ENCODE measurements at places on chromosomes 3 and 15. TPM values are rescaled to one million over a fixed set of nuclear protein-coding genes. Genes with fewer than 3 reads are reported as not detected.

Gene MGLL
- 24.5 TPM for polyA plus RNA-seq

- no peak for DNase-seq
Observed at GRCh38 chr3:141860766-141861513, 15.5 kb upstream of the ATP1B3 start.

- DNase-seq = no peak
Observed at GRCh38 chr3:111373861-111374260, 168.1 kb upstream of the CD96 start.

DNA sequence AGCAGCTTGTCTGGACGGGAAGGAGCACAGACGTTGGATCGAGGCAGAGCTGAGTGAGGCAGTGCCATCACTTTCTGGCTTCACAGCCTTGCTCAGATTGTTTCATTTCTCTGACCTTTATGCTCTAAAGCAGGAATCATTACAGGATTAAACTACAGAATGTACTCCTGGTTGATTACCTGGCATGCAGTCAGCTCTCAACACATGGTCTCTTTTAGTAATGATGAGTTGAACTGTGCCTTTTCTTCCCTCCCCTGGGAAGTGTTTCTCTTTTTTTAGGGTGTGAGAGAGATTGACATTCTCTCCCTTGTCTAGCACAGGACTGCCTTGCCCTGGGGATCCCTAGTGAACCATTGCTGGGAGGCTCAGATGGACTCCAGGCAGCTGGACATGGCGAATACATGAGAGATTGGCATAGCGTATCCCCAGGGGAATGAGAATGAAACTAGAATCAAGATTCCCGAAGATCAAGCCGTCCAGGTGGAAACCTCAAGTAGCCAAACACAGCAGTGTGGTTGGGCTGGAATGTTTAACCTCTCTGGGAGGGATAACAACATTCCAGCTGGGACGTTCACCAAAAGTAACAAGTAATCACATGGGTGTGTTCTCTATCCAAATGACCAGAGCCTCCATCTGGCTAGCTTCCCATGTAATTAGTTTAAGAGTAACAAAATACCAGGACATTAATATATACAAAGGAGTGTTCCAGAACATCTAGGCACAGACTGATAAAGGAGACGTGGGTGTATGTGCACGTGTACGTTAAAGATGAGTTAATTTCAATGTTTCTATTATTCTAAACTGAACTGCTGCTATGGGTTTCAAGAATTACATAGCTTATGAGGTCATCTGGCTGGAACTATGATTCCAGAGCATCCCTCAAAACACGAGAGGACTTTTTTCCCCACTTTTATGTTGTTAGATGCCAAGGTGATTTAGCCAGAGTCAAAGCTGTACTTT is 118.6 kb upstream of the NR2E3 start:
- DNase-seq = peak; percentile 81

DNA sequence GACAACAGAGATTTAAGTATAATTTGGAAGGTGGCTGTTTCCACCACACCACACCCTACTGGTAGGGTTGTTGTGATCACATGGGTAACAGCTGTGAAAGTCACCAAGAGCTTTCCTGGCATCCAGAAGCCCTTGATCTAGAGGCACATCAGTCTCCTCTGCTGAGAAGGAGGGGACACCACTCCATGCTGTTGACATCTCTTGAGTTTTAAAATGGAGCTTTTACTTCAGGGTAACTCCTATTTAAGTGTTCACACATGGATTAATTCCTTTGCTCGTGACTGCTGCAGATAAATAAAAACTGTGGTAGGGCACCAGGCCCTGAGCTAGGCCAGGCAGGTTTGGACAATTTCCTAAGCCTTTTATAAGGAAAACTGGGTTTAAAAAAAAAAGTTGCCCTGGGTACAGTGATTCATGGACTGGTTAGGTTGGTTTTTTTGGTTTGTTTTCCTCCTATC is 7.5 kb downstream of the EXOSC7 start:
- DNase-seq = no peak

GRCh38 chr15:45919806-45920205 is 285.0 kb downstream of the SQOR start:
- no peak for DNase-seq

- no peak for DNase-seq
Observed at GRCh38 chr3:100760377-100760776, 51.1 kb downstream of the TFG start.

Gene PYGO1
- polyA plus RNA-seq = 8.4 TPM

DNA sequence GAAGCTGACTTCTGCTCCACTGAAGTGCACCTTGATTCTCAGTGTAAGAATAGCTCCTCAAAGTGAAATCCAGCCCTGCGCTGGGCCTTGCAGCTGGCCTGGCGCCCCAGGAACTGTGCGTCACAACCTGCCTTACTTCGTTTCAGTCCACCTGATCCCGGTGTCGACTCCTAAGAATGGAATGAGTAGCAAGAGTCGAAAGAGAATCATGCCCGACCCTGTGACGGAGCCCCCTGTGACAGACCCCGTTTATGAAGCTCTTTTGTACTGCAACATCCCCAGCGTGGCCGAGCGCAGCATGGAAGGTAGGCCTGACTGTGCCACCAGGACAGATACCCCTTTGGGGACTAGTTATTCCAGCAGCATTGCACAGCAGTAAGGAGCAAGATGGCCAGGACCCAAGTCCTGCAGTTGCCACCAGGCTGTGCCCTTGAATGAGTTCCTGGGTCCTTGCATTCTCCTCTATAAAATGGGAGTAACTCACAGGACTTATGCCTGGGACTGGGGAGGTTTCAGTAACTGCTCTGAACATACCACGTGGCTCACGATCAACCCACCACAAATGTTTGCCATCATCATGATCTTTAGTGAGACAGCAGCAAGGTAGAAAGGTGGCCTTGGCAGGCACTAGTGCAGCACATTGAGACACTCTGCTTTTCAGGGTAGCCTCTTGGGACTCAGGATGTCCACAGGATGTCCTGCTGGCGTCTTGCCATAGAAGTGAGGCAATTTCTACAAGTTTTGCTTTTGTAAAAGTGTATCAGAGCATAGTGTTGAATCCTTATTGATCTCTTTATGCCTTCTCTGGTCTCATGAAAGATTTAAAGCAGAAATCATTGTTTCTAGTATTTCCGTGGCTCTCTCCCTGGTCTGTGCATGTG is 46.8 kb downstream of the PXYLP1 start:
- no peak for DNase-seq

- peak; percentile 25 for DNase-seq
Observed at GRCh38 chr3:177545964-177546363, 348.7 kb upstream of the TBL1XR1 start.

- no peak for DNase-seq
Observed at GRCh38 chr15:70362886-70363285, 265.2 kb upstream of the TLE3 start.

DNA sequence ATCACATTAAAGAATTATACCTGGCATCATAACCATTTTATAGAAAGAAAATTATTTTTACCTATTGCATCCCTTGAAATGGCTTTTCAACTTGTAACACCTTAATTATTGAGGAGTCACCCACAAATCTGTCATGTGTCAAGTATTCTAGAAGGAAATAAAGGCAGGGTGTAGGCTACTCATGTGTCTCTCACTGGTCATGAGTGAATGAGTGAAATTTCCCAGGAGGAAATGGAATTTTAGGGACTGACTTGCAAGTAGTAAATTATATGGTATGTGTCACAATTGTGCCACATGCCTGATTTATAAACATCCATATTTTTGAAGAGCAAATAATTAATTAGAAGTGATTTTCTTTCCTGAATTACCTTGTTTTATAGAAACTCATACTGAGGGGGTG is 310.5 kb upstream of the ADAMTS9 start:
- no peak for DNase-seq

- DNase-seq = no peak
Observed at GRCh38 chr3:113574213-113574612, 41.9 kb downstream of the SIDT1 start.

- peak; percentile 69 for DNase-seq
Observed at GRCh38 chr3:114383875-114384557, 90.2 kb downstream of the TIGIT start.

Gene NFKBIZ
- polyA plus RNA-seq = 2.4 TPM

GRCh38 chr15:79089890-79090486 is 592 bp downstream of the RASGRF1 start:
- no peak for DNase-seq

DNA sequence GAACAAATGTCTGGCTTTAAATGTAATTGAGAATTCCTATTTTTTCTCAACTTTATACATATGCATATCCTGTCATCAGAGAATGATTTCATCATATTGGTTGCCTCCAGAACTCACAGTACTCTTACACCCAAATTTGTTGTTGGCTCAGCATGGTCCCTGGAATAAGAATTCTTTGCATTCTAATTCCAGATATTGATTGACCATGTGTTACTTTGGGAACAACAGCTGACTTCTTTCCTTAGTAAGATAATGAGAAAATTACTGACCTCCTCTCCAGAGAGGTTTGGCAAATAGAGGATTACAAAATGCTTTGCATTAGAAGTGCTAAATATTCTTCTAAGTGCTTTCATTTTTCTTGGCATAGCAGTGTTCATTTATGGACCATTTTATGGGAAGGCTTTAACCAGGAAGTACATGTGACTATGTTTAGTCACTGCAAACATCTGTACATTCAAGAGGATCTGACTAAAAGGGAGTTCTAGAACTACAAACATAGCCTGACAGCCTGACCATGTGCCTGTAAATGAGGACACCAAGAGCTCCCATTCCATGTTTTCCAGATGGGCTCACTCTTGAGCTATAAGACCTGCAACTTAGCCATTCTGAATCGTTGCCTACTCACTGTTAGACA is 391.6 kb upstream of the DPPA4 start:
- DNase-seq = no peak

DNA sequence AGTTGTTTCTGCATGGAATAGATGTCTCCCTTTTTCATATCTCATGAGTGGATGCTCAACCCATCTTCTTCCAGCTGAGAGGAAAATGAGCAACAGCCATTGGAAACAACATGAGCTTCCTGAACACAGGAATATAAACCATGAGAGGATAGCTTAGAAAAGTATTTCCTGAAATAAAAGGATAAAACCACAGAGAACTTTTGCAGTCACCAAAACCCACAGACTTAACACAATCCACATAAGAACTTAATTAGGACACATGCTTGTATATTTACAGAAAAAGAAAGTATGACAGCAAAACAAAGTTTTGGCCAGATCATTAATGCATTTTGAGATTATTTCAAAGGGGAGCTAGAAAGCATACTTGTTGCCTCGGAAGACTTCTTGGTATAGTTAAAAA is 180.5 kb upstream of the RASGRP1 start:
- no peak for DNase-seq

DNA sequence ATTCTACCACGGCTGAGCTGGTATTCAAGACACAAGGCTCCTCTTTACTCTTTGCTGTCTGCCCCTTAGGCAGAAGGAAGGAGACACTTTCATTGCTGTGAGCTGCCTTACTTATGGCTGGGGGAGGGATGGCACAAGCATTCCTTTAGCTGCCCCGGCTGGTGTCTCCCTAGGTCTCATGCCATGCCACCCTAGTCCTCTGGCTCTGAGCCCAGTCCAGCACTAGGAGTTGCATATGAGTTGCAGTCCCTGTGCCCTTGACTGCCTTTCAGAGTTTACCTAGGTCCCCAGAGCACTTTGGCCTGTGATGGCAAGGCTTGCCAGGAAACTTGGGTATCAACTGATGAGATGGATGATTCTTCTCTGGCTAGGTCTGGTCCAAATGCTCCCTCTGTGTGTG is 296.4 kb downstream of the RBMS3 start:
- DNase-seq = no peak

Gene MED12L
- polyA plus RNA-seq = 10.0 TPM

- peak; percentile 6 for DNase-seq
Observed at GRCh38 chr3:3302964-3303363, 123.5 kb upstream of the CRBN start.

Gene GP9
- polyA plus RNA-seq = 0.42 TPM

Gene RAB11A
- 149 TPM for polyA plus RNA-seq

Gene ACTC1
- 9,469 TPM for polyA plus RNA-seq

- DNase-seq = no peak
Observed at GRCh38 chr3:192212979-192213378, 514.4 kb downstream of the FGF12 start.

DNA sequence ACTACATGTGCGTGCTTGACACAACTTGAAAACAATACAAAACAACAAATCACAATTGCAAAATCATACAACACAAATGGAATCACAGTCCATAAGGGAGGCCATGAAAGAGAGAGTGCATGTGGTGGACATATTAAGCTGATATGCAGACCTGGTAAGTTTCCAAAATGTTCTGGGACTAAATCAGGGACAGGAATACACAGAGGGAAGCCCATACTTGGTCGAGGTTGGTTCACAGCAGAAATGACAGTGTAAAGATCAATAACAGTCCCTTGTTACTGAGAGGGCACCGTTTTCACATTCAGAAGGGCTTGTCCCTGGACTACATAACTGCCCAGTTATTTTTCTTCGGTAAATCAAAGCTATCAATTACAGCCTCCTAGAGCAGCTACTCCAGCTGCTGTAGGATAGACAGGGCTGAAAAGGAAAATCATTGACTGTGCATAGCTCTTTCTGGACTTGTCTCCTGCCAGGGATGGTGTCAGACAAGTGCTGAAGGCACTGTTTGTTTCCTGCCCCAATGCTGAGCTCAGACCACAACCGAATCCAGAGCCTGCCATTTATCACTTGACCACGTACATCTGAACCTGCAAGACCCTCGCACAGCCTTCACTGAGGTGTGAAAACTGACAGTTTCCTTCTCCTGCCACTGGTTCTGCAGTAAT is 79.5 kb upstream of the KCNMB2 start:
- no peak for DNase-seq

DNA sequence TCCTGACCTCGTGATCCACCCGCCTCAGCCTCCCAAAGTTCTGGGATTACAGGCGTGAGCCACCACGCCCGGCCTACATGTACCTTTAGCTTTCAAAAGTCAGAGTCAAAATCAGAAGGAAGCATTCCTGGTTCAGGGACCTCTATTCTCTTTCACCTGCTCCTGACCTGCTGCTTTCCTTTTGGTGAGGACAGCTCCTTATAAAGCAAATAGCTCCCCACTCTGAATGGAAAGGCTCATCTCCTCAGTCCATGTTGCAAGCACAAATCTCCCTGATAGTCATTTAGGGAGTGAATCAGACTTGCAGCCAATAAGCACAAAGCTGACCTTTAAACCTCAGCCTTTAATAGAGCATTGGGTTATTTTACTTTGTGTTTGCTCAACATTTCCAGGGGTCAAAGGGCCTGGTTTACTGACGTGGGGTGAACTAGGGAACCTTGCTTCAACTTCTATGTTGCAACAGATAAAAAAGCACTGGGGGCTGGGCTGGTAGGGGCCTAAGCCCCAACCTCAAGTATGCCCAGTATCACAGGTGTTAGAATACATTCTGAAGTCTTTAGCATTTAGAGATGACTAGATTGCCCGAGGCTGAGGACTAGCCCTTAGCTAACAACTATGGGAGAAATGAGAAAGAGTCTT is 43.1 kb downstream of the THRB start:
- no peak for DNase-seq

Gene PLA2G4E
- 2.0 TPM for polyA plus RNA-seq

DNA sequence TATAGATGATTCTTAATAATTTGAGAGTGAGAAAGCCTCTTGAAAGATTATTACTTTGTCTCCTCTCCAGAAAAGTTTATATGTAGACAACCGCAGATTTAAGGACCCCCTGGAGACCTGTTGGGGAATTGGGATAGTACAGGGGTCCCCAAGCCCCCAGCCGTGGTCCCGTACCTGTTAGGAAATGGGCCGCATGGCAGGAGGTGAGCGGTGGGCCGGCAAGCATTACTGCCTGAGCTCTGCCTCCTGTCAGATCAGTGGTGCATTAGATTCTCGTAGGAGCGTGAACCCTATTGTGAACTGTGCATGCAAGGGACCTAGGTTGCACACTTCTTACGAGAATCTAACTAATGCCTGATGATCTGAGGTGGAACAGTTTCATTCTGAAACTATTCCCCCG is 78.3 kb downstream of the PFN2 start:
- DNase-seq = no peak

- no peak for DNase-seq
Observed at GRCh38 chr15:100224206-100225185, 117.3 kb downstream of the ADAMTS17 start.

Gene SCAANT1
- 1.0 TPM for polyA plus RNA-seq

All from forelimb muscle (tissue), 1 donor.